ENCODE measurements at places on chromosomes 5 and 9. TPM values are rescaled to one million over a fixed set of nuclear protein-coding genes. Genes with fewer than 3 reads are reported as not detected.

- DNase-seq: peak; percentile 60
These were observed 19.7 kb upstream of the TRAF1 start for GRCh38 chr9:120946259-120946658.

GRCh38 chr5:1342268-1342667 is 2.6 kb downstream of the CLPTM1L start:
- DNase-seq: no peak

DNA sequence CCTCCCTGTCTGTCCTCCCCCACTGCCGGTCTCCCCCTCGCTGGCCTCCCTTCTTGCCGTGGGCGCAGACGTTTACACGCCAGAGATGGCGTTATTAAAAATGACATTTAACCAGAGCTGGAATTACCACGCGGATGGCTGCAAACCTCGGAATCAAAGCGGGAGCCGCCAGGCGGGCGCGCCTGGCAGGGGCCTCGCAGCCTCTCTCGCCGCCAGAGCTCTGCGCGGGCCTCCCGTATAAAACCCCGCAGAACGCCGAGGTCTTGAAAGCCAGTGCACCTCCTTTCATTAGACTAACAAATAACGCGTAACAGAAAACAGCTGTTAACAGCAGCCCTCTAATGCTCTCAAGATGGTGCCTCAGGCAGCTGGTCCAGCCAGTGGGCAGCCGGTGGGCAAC is 10.2 kb downstream of the PRRX2 start:
- DNase-seq: no peak

GRCh38 chr9:105114318-105114717 is 130.1 kb upstream of the SLC44A1 start:
- DNase-seq: no peak

DNA sequence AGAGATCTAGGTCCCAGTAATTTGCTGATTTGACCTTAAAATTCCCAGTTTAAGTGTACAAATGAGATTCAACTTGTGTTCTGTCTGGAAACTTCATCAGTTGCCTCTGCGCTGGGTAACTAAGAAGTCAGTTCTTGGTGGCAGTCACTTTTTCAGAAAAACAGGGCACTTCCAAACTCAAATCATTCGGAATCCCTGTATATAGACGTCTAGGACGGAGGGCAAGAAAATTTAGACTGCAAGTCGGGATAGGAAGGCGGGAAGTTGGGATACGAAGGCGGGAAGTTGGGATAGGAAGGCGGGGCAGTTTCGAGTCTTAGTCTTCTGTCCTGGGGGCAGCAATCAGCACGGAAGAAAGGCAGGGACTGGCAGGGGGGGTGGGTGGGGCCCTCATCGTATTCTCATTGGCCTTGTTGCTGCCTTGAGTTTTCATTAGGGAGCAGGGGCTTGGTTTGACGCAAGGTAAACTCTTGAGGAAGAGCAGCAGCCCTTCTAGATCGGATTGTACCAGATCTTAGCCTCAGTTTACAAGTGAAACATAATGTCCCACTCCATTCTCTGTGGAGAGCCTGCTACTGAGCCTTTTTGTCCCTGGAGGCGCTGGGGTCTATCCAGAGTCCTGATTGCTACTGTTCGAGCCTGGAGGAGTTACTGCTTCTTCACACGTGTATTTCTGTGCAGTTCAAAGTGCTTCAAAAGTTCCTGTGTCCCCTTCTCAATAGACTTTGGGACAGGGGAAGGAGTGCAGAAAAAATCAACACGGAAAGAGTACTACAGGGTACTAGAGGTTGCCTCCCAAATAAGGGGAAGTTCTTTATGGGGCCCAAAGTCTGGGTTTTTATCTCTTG is 2.7 kb upstream of the PURA start:
- no peak for DNase-seq

- peak; percentile 59 for DNase-seq
These were observed 930 bp downstream of the PRLR start for GRCh38 chr5:35229076-35230037.

GRCh38 chr5:133870661-133871060 is 97.8 kb downstream of the C5orf15 start:
- DNase-seq: peak; percentile 91

DNA sequence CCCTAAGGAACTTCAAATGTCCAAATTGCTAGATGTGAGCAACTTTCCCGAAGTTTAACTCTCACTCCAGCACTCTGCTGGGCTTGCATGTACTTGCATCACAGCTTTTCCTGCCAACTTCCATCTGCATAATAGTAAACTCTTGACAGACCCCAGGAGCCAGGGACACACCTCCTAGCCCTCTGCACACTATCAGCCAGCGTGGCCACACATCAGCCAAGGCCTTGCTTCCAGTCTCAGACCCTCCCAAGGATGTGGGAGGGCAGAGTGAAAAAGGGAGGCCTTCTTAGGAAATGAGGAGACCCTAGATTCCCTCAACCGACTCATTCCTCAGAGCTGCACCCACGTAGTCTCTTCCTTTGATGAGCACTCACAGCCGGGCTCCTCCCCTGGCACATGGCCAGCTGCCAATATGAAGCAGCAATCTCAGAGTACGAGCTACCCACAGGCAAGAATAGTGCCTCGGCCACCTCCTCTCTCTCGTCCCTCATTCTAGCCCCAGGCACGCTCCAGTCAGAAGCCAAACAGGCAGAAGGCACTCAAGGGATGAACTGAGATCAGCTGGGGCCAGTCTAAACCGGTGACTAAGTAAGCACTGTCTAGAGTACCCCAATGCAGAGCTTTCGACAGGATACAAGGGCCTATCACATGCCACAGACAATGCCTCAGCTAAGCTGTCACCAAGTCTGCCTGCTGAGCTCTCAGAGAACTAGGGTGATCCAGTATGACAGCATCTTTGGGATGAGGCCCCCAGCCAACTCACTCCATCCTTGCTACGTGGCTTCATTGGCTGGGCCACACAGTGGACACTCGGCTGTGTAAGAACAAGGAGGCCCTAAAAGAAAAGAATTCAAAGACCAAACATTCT is 2.3 kb downstream of the P4HA2 start:
- DNase-seq: peak; percentile 91

GRCh38 chr5:171600741-171601265 is 181.4 kb downstream of the FGF18 start:
- no peak for DNase-seq

DNA sequence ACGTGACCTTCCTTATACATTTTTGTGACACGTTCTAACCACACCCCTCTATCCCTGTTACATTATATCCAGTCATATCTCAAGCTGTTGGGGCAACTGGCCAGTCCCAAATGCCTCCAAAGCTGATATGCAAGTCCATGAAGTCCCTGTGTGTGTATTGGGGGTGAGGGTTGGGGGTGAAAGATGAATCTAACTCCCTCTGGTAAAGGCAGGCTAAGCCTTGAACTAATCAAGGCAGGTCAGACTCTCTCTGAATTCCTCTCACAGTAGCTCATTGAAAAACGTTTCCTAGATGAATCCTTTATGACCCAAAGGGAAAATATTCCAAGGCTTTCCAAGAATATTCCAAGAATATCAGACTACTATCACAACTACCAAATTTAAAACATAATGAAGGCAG is 174.4 kb downstream of the MUSK start:
- DNase-seq: no peak

OMD gene
- total RNA-seq: not detected

DBN1 gene
- total RNA-seq: 121 TPM

SH3GL2 gene
- 10.0 TPM for total RNA-seq

FOXD1 gene
- 17.4 TPM for total RNA-seq
